ENCODE measurements at places on chromosomes 11 and 22.

GRCh38 chr22:41286639-41287091 is 678 bp upstream of the RANGAP1 start:
- peak; percentile 39 for DNase-seq

- DNase-seq: peak; percentile 75
These were observed 1.7 kb upstream of the CBX6 start for GRCh38 chr22:38873469-38874411.

DNA sequence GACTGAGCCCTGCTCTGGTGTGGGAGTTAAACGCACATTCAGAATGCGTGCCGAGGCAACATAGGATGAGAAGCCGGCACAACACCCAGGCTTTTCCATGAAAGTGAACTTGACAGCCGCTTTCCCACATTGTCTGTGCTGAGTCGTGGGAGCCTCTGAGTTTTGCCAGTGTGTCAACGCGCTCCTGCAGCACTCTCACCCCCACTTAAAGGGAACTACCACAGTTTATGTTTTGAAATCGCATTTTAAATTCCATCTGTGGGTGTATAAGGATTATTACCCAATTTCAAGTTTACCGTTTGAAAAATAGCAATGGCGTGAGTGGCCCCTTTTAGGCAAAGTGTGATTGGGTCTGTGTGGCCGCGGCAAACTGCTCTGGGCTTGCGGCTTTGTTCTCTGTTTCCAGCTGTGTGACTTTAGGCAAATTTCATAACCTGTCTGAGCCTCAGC is 81.5 kb downstream of the FBLN1 start:
- no peak for DNase-seq

DNA sequence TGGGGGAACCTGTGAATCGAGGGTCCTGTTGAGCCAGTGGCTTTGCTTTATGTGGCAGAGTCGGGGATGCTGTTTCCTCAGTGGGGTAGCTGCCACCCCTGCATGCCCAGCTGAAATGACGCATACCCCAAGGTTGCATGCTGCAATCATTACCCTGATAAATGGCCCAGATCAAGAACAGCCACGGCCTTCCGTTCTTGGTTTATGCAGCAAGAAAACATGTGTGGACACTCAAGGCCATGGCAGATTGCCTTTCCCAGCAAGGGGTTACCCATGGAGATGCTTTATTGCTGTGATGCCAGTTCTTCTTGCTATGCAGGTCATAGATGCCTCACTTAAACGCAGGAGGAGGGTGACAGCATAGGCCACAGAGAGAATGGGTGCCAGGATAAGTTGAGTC is 14.3 kb upstream of the SREBF2 start:
- no peak for DNase-seq

DNA sequence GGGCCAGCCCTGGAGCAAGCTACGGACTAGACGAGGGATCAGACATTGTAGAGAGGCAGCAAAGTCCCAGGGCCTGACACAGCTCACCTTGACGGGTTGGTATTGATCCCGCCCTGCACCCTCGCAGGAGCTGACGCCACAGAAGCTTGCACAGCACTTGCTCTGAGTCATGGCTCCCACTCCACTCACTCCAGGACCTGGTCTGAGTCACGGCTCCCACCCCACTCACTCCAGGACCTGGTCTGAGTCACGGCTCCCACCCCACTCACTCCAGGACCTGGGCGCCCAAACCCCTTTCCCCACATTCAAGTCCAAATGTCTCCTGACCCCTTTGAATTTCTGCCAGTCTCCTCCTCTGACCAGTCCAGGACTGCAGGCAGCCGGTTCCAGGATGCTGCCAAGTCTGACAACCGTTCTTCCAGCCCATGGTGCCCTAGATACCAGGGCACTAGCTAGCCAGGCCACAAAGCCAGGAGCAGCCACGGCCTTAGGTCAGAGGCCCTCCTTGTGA is 6.0 kb upstream of the PNPLA5 start:
- no peak for DNase-seq
